ENCODE measurements at places on chromosomes 12 and 14.

GRCh38 chr14:95319312-95320077 lies at the start of gene CLMN:
TSS of gene CLMN (minus strand) at chr14:95319908. CDS start at chr14:95319792, 116 bp downstream.
- DNase-seq, result peak; percentile 73

GRCh38 chr12:92233346-92234015 lies 87.8 kb upstream of the BTG1 start:
- DNase-seq, result no peak

DNA sequence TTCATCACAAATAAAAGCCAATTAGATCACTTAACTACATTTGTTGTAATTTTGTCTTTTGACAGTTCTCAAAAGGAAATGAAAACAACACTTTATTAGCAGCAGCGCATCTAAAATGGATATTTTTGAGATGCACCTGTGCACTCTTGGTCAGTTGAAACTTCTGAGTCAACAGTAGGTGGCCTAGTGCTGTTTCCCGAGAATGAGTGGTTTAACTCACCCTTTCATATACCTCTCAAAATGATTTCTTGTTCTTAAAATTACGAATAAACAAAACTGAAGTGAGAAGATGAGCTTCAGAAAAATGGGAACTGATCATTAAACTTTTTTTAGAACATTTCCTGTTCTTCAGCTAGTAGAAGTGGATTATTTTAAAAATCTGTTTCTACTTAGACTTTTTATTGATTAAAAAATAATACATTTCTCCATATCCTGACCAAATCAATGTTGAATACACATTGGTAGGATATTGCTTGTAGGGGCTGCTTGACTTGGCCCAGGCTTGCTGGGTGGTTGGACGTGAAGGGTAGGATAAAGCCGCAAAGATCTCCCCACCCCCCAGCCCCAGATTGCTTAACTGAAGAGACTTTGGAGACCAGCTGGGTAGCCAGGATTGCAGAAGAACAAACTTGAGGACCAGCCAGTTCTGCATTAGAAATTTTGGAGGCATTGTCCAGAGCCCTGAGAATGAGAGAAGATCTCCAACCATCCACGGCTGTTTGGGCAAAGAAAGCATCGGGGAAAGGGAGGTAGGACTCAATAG lies 22.3 kb upstream of the STK38L start:
- DNase-seq, result no peak

GRCh38 chr12:65430006-65430405 lies 151.5 kb downstream of the MSRB3 start:
- DNase-seq, result no peak

DNA sequence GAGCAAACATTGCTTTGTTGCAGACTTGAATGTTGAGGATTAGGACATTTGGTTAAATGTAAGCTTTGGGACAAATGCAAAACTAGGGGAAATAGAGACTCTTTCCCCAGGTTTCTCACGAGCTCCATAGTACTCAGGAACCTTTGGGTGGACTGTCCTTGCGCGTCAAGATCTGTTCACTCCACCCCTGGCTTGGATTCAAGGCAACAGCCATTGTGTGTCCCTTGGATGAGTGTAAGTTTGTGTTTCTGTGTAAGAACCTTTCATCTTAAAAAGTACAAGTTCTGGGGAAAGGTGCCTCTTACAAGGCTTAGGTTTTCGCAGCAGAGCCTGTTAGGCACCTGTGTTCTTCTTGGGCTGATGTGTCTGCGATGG lies 3.7 kb downstream of the SUSD6 start:
- DNase-seq, result no peak

DNA sequence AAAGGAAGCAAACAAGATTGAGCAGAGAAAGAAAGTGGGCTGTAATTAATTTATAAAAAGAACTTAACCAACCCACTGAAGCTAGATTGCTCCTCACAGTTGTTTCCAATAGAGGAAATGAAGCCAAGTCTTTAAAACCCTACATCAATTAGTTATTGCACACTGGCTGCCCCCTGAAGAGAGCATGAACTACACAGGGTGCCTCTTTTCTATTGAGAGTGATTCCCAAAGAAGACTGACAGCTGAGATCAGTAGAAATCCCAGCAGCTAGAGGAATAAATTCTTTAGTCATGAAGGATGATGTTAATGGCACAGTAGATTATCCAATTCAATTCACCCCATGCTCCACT lies 8.6 kb upstream of the USP15 start:
- no peak for DNase-seq

DNA sequence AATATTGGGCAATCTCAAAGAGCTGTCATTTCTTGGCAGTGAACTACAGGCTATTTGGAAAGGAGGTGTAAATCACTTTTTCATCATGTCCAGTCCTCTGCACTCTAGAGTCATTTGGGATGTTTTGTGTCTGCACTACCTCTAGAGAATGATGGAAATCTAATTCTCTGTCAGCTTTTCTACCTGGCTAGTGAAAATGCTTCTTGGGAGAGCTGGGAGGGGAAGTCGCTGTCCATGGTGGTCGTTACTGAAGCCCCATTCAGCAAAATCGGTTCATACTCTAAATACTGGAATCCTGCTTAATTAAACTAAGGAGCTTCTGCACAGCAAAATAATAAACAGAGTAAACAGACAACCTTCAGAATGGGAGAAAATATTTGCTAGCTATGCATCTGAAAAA lies 251.8 kb downstream of the APAF1 start:
- DNase-seq, result no peak

DNA sequence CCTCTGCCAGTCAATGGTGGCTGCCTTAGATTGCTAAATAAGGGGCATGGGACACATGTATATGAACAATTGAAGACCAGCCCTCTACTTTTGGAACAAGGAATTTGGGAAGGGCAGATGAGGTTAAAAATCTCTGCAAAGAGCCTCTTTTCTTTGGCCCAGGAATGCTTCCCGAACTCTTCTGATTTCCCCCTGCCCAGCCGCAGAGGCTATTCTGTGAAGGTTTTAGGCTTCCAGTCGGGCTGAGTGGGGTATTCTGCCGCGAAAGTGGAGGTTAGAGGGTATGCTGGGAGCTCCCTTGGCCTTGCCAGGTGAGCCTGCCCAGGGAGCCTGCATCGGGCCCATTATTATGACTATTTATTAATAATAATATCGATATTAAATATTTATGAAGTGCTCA lies 1.2 kb downstream of the POU6F1 start:
- DNase-seq, result peak; percentile 26

DNA sequence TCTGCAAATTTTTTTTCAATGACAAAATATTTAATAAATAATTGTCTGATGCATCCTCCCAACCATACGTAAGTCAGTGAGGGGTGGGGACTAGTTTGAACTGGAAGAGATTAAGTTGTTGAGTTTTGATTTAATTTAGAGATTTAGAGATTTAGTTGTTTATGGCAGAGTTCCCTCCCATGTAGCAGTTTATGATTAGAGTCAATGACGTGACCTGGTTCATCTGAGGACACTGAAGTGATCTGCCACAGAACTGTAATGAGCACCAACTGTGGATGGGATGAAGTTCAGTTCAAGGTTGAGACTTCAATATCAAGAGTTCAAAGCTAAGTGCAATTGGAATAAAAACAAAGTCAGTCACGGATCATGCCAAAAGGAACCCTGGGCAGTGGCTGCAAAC lies 609.3 kb downstream of the NOVA1 start:
- DNase-seq, result peak; percentile 49

GRCh38 chr14:90642244-90642717 lies 173.9 kb downstream of the TTC7B start:
- no peak for DNase-seq

DNA sequence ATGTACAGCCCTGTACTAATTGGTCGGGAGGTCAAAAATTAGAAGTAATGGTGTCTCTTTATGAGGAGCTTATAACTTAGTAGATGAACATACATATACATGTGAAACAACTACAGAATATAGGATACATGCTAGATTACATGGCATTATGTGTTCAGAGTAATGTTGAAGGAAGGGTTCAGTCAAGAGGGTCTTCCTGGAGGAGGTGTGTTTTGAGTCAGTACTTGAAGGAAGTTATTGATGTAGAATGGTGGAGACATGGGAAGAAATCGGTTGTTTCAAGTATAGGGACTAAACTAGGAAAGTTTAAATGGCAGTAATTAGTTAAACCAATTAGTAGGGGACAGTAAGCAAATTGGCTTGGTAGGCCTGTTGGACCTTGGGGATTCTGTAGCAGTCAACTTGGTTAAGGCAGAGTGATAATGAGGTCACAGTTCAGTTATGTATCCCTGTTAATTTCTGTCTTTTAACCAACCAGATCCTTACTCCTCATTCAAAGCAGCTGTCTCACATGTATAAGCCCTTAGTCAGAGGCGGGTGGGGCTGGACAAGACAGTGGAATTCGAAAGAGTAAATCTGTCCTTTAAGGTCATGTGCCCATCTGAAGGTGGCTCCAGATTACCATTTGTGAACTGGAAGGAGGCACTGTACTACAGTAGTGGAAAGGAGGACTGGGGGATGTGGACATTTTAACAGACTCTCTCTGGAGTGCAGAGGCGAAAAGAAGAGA lies 3.5 kb upstream of the ANKRD52 start:
- peak; percentile 31 for DNase-seq

- DNase-seq, result peak; percentile 7
These were observed 108.4 kb downstream of the C12orf42 start for GRCh38 chr12:103387385-103387784.

- no peak for DNase-seq
These were observed 42.2 kb downstream of the SLC17A8 start for GRCh38 chr12:100399095-100399494.

GRCh38 chr14:36971263-36971855 lies 201.0 kb downstream of the SLC25A21 start:
- peak; percentile 8 for DNase-seq
